ENCODE measurements at places on chromosomes 3 and 15.

DNA sequence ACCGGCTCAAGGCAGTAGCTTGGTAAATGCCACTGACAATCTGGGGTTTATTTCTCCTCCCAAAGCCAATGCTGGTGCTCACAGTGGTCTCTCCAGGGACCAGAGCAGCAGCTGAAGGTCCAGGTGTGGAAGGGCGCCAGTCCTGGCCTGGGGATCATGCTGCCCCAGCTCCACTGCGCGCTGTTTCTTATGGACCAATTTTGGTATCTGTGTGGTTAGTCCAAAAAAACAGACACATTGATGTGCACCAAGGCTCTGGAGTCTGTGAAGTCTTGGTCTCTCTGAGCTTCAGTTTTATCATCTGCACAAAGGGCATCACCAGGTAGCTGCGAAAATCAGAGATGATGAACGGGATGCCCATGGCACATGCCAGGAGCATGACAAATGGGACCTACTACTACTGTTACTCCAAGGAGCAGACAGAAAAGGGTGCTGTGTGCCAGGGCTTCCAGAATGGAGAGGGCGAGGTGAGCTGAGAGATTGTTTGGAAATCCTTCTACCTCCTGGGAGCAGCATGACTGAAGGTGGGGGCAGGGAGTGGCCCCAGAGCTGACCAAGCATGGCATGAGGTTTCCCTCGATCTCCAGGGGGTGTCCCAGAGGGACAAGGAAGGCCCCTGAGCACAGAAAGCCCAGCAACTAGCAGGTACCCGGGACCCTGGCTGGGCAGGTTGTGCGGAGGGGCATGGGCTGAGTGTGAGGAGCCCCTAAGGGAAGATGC, 134.3 kb upstream of the PRR20G start:
- DNase-seq = no peak

DNA sequence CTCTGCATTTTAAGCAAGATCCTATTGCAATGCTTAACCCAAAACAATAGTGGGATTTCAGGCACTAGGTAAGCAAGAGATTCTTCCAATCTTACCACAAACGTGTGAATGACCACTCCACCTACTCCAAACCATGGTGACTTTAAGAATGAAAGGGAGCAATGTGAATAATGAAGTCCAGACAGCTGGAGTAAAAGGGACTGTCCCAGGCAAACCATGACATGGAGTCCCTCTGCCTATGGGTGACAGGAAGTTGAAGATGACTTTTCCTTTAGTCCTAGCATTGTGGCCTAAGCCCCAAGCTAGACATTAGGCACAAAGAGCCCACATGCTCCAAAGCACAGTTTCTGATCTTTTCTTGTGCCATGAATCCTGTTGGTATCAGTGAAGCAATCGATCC, 179.0 kb downstream of the SHQ1 start:
- no peak for DNase-seq

DNA sequence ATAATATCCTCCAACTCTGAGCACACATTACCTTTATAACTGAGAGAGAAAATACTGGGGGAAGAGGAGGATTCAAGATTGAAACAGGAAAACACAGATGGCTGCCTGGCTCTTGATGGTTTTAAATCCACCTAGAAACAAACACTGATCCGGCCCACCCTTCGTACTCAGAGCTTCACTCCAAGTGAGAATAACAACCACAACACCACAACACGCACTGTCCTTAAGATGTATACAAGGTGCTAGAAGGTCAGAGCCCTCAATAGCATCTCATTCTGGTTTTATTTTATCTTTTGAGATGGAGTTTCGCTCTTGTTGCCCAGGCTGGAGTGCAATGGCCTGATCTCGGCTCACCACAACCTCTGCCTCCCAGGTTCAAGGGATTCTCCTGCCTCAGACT, 9.9 kb downstream of the IP6K2 start:
- DNase-seq = no peak

DNA sequence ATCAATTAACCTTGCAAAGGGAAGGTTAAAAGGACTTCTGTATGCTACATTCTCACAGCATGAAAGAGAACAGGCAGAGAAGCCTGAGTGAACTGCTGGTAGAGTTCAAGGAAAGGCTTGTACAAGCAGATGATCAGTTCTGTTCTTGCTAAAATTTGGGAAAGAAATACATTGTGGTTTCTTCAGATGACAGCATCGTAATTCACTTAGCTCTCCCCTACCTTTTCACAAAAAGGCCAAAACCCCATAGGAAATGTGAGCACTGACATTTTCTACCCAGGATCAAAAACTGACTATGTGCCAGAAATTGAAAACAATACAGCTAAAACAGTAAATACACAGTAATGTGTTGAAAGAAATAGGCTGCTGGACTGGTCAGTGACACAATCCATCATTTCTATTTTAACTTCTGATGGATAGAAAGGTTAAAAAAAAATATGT, 216.4 kb downstream of the DPH6 start:
- no peak for DNase-seq

- DNase-seq = no peak
Measured at GRCh38 chr3:143814443-143814889, 33.8 kb downstream of the SLC9A9 start.

DNA sequence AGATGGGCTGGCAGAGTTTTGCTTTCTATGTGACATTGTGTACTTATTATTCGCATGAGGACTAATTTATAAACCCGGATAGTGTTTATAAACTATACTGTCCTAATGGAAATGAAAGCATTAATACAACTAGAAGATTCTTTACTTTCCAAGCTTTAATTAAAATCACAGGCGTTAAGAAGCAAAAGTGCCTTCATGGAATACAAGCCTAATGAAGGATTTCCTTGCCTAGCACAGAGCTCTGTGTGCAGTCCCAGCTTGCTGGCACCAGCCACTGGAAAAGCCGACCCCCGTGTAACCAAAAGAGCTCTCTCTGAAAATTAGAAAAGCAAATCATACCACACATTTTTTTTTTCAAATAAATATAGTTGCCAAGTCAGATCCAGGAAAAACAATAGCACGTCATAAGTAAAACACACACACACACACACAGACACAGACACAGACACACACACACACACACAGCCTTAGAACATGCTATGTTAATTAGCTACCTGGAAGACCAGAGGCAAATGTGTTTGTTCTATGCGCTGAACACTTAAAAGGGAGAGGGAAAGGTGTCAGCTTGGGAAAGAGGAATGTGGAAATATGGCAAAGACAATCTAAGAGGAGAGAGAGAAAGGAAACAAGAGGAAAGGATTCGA, 1084.2 kb downstream of the TUSC7 start:
- DNase-seq = no peak

- no peak for DNase-seq
Measured at GRCh38 chr3:72163809-72164634, 379.1 kb upstream of the PROK2 start.

GRCh38 chr3:123448536-123449101, at the start of gene ADCY5:
Gene ADCY5, minus strand, starts transcription at chr3:123449090. Its CDS starts 545 bp downstream, at chr3:123448545.
- DNase-seq = peak; percentile 7

GRCh38 chr3:153555919-153556318, 393.9 kb downstream of the RAP2B start:
- DNase-seq = no peak

All from activated naive CD8-positive, alpha-beta T cell treated with anti-CD3 and anti-CD28 coated beads, Interleukin-2, amount 50 U/mL, for 24 hours (primary cell).